ENCODE measurements at places on chromosomes 5 and 9. TPM values are rescaled to one million over a fixed set of nuclear protein-coding genes. Genes with fewer than 3 reads are reported as not detected.

Gene MAST4
- total RNA-seq = 51.5 TPM

Gene AQP3
- total RNA-seq = 14.8 TPM

Gene OTULINL
- total RNA-seq = 3.1 TPM

GRCh38 chr9:137552022-137552768 is 516 bp downstream of the MRPL41 start:
- DNase-seq = peak; percentile 49

- DNase-seq = peak; percentile 48
These were observed 41.9 kb downstream of the TGFBI start for GRCh38 chr5:136070486-136071285.

Gene ZNF354B
- 8.6 TPM for total RNA-seq

- peak; percentile 35 for DNase-seq
These were observed 1.1 kb downstream of the BAG1 start for GRCh38 chr9:33263131-33264002.

Gene ANXA2R
- 1.2 TPM for total RNA-seq

DNA sequence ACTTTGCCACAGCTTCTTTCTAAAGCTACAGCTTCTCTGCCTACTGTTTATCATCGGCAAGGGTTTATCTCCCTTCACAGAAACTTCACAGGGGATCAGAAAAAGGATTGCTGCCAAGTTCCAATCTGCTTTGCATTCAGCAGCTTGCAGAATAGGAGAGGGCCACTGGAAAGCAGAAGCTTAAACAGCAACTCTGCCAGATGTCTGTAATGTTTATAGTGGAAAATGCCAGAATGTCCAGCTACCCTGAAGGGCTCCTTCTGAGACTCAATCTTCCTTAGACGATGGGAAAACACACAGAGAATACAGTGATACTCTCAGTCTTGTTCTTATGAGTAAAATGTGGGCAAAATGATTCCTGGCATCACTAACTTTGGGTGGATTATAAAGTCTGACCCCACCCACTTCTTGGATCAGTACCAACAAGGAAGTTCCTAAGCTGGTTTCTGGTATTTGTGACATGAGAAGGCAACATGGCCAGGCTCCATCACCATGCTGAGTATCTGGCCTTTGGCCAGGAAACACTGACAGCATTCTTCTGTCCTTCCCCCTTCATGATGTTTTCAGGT is 19.0 kb downstream of the STOM start:
- DNase-seq = peak; percentile 65

GRCh38 chr5:61332358-61332749 is 296 bp downstream of the ZSWIM6 start:
- DNase-seq = peak; percentile 70

- no peak for DNase-seq
These were observed 424.7 kb downstream of the RAB3C start for GRCh38 chr5:59007460-59008063.

Gene PCDHGB6
- 4.7 TPM for total RNA-seq

DNA sequence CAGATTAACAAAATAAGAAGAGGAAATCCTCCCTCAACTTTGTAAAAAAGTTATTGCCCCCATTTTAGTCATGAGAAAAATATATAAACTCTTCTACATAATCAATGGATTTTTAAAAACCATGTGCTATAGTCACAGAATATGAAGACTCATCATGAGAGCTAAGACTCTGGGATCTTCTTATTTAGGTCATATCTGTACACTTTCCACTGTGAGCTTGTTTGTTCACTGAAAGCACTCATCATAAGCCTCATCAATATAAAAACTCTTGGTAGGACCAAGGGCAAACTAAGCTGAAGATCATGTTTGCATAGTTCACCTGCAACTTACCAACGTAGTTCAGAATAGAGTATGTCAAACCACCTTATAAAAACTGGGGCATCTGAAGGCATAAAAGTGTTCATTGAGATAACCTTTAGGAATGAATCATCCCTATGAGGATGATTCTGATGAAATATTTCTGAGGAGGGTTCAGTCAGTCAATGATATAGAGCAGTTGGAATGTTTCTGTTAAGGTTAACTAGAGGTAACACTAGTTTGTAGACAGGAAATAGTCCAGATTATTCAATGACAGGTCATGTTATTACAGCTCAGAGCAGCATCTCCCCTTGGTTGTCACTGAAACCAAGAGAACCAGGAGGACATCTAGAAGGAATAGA is 289.9 kb upstream of the SMC2 start:
- no peak for DNase-seq

DNA sequence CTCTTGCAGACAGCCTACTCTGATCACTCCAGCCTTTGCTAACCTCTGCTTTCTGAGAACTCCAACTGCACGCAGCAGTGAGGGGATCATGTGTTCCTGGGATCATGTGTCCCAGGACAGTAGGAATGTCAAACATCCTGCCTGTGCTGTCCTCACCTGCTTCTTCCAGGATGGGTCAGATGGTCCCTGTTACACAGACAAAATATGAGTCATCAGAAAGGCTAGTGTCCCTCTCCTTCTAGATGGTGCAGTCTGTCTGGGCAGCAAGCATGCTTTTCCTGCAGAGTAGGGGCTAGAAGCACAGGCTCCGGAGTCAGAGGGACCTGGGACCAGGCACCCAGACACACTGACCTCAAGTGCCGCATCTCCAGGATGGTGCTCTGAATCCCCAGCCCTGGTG is 20.1 kb upstream of the SLC25A48 start:
- no peak for DNase-seq
